ENCODE measurements at places on chromosomes 3 and 15.

- DNase-seq: no peak
These were observed 20.8 kb downstream of the COL6A6 start for GRCh38 chr3:130537673-130538304.

DNA sequence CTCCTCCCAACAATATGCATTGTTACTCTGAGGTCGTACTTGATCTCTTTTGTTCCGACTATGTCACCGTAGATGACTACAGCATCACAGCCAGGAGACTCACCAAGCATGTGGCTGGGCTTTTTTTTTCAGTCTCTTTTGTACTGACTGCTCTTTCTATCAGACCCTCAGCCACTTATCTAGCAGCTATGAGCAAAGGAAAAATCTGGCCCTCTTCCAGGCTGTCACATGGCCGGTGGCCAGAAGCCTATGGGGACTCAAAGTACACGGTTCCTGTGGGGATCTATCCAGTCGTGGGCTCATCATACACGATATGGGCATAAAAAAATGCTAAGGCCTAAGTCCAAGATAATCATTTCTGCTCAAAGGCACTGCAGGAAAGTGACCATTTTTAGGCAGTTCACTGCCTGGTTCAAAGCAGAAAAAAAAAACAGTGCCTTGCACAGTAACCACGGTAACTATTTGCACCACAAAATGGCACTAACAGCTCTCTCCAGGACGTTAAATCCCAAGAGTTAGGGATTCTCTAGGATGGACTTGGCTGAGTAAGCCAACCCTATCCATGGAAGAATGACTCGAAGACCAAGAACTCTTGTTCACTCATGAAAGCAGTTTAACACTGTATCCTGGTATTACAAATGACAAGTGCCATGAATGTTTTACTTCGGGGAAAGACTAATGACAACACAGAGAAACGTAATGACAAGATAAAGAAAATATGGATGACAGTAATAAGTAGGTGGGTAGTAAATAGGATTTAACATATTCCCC lies 50.3 kb downstream of the SHQ1 start:
- no peak for DNase-seq

- DNase-seq: no peak
These were observed 347.0 kb downstream of the GRM7 start for GRCh38 chr3:7207928-7208327.

- no peak for DNase-seq
These were observed 4.0 kb downstream of the RNF13 start for GRCh38 chr3:149816986-149817385.

DNA sequence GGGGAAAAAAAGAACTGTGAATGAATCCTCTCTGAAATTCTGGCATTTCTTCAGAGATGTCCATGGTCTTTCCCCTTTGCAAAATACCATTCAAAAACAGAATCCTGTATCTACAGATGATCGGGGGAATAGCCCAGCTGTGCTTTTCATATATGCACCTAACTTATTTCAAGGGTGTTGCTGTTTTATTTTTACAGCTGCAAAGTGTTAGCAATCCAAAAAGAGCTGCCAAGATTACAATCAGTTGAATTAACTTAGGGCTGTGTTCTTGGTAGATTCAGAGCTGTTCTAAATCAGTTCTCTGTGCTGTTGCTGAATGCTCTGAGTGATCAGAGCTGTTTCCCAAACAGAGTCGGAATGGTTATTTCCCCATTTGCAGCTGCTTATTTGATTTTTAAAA lies 175.7 kb upstream of the SEMA6D start:
- no peak for DNase-seq

DNA sequence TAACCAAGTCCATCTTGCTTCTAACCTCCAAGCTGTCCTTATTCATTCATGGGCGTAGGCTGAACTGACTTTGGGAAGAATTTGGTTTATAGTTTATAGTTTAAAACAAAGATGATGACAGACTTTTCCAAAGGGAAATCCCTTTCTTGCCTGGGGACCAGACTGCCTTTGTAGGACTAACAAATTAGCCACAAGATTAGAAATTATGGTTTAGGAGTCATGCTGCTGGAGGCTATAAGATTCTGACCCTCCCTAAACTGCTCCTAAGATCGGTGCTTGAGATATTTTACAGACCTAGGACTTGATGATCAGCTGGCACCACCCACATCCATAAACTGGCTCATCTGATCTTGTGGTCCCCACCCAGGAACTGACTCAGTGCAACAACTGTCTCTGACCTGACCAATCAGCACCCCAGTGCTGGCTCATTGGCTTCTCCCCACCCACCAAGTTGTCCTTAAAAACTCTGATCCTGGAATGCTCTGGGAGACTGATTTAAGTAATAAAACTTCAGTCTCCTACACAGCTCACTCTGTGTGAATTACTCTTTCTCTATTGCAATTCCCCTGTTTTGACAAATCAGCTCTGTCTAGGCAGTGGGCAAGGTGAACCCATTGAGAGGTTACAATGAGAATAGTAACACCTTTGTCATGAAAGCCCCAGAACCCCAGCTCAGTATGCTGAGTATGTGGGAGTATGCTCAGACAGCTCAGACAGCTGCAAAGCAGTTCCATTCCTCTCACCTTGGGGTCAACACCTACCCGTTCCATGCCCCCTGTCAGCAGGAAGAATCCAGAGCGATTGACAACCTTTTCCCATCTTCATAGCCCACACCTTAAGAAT lies 51.6 kb upstream of the C15orf39 start:
- no peak for DNase-seq

DNA sequence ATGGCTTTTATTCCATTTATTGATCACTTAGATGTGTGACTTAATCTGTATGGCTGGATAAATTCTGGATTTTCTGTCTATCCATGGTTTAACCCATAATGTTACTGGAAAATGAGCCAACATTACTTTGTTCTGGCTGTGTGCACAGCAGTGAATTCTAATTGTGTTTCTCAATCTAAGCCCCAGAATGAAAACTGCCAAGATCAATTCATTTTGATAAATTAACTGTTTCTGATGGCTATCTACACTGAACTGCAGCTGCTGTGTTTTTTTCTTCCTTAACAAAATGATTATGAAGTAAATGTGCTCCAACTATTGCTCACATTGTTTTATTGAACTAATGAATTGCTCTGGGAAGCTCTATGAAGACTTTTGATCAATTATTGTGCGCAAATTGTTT lies 35.7 kb upstream of the CPB1 start:
- DNase-seq: no peak

DNA sequence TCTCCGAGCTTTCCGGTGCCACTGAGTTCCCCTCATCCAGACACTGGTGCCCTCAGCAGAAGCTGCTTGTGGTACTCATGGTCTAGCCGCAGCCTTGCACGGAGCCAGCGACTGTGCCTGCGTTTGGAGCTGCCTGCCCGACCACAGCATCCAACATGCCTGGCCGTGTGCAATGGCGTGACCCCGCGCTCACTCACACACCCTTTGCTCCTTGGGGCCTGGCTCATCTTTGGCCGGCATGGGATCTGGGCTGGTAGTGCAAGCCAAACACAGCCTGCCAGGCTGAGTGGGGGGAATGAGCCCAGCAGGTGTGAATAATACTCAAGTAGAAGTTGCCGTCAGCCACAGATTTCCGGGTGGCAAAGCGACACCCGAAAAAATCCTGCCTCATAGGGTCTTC lies 1178.7 kb upstream of the GBE1 start:
- no peak for DNase-seq

DNA sequence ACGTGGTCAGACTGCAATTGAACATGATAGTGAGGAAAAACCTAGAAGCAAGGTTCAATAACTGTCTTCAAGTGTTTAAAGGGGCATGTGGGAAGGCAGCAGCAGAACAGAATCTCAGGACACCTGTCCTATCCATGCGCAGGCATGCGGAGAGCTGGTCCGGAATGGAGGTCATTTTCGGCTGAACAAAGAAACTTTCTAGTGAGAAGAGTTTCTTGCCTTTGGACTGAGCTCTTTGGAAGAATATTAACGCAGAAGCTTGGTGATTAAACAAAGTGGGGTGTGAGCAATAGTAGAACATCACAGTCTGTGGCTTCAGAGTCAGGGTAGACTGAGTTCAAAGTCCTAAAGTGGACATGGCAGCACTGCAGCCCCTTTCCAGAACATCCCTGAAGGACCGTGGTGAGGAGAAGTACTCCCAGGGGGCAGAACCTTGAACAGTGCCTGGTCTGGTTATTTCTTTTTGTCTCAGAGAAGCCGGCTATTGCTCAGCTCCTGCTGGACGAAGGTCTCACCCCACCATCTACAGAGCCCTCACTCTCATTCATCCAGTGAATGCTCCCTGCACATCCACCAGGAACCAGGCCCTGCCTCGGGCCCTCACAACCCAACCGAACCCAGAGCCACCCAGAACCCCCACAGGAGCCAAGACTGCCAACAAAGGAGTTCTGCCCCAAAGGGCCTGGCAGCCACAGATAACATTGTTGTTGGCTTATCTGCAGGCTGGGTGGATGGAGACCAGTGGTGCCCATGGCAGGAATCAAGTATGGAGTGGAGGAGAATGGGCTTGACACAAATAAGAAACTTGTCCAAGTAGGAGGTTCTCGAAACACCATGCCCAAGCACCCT lies 2.8 kb upstream of the SSUH2 start:
- DNase-seq: no peak

DNA sequence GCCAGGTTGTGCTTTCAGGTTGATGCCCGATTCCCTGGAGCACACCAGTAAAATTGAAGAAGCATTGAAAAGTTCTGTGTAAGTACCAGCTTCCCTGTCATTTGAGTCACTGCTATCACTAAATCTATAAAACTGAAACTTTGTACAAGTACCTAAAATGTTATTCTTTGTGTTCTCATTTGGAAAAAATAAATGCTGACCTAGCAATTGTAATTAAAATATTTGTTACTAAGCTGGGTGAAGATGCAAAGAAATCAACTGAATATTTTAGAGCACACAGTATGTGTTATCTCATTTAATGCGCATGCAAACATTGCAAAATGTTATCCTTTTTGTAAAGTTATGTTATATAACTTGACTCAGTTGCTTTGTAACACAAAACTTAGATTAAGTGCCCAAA lies 733.7 kb downstream of the TBL1XR1 start:
- no peak for DNase-seq

DNA sequence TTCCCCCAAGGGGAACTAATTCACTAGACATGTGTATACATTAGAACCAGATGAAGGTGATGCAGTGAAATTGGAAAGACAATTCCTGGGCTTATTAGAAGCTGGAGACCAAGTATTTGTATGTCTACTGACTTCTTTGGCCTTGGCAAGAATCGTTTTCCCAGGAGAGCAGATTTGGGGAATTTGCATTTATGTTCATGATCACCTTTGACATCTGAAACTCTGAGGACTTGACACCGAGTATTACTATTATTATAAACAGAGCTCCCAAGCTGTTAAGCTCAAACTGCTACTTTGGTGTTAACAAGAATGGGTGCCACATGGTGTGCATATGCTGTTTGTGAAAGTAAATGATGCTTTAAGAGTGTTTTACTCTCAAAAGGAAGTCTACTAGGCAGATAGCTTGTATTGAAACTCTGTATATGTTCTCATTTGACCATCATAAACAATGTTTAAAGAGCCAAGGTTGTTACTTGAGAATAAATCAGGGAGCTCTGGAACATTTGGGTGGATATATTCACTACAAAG lies 519.8 kb upstream of the GOLIM4 start:
- DNase-seq: no peak

GRCh38 chr3:195001261-195001660 lies 269.7 kb downstream of the XXYLT1 start:
- no peak for DNase-seq

DNA sequence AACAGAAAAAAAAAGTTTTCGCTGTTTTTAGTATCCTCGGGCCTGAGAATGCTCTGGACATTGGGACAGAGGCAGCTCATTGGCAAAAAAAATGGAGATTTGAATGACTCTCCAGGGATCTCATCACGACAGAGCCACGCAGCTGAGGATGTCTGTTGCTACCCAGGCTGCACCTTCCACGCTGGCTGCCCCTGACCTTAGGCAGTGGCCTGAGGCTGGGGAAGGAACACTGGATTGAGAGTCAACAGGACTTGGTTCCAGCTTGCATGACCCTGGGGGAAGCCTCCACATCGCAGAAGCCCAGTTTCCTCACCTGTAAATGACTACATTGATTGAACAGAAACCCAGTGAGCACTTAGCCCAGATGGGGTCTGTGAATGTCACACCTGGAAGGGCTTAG lies 8.7 kb upstream of the ACSBG1 start:
- no peak for DNase-seq

DNA sequence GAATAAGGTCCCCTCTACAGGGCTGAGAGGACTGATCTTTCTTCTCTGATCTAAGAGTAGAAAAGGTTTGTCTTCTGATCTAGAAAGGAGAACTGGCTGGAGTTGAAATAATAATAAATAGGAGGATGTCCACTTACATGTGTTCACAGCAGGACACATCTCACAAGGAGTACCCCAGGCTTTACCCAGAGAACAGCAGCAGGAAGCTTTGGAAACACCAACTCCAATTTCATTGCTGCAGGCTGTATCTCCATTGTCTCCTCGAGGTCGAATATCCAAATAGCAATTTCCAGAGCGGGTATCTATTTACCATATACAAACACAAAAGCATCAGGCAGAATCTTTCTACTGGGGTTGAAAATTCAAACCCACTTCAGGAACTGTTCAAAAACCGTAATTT lies 136.6 kb downstream of the DUT start:
- DNase-seq: no peak

DNA sequence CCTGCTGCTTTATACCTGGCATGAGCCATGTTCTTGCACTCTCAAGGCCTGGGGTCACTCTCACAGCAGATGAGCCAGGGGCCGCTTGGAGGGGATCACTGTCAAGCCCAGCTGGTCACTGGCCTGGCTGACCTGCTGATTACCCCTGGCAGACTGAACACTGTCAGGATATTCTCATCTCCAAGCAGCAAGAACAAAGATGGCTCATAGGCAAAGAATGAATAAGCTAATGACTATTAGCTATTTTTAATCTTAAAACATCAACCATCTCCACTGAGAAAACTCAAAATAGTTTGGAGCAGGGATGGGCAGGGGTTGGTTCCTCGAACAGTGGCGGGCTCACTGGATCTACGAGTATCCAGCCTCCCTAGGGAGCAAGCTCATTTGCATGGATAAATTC lies 64.4 kb upstream of the ACAN start:
- no peak for DNase-seq

GRCh38 chr15:62658498-62658897 lies 384.0 kb upstream of the TPM1 start:
- peak; percentile 5 for DNase-seq

- DNase-seq: no peak
These were observed 13.1 kb upstream of the DNASE1L3 start for GRCh38 chr3:58223855-58224254.

- no peak for DNase-seq
These were observed 1.5 kb downstream of the CYP1A1 start for GRCh38 chr15:74723754-74724334.

GRCh38 chr3:11155341-11156025 lies 1.2 kb downstream of the HRH1 start:
- DNase-seq: peak; percentile 73

DNA sequence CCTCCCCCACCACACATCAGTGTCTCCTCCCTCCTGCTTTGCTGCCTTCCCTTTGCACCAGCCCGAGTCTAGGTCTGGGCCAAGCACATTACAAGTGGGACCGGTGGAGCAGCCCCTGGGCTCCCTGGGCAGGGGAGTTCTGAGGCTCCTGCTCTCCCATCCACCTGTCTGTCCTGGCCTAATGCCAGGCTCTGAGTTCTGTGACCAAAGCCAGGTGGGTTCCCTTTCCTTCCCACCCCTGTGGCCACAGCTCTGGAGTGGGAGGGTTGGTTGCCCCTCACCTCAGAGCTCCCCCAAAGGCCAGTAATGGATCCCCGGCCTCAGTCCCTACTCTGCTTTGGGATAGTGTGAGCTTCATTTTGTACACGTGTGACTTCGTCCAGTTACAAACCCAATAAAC lies 2.3 kb upstream of the ABCF3 start:
- DNase-seq: no peak

Data from anterior cingulate cortex (tissue), 58 donors.